ENCODE measurements at places on chromosomes 5 and 9.
A peak's percentile ranks its signal among the peaks of the same experiment; 100 is the strongest.

- no peak for DNase-seq
Observed at GRCh38 chr5:139757727-139758509, 37.7 kb upstream of the PSD2 start.

DNA sequence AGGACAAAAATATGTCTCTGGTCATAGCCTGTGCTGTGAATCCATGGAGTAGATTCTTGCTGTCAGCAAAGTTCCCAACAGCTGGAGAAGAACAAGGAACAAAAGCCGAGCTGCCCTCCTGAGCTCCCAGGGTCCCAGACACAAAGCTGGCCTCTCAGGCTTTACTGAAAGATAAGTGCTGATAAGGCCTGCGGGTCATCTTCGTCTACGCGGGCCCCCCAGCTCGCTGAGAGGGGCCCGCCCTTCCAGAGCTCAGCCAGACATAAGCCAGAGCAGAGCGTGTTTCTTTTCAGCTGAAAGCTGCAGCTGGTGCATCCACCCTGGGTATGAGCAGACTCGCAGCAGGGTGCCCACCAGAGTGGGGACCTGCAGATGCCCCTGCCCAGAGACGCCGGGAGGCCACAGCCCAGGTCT lies 84.7 kb downstream of the HSD17B3 start:
- no peak for DNase-seq

DNA sequence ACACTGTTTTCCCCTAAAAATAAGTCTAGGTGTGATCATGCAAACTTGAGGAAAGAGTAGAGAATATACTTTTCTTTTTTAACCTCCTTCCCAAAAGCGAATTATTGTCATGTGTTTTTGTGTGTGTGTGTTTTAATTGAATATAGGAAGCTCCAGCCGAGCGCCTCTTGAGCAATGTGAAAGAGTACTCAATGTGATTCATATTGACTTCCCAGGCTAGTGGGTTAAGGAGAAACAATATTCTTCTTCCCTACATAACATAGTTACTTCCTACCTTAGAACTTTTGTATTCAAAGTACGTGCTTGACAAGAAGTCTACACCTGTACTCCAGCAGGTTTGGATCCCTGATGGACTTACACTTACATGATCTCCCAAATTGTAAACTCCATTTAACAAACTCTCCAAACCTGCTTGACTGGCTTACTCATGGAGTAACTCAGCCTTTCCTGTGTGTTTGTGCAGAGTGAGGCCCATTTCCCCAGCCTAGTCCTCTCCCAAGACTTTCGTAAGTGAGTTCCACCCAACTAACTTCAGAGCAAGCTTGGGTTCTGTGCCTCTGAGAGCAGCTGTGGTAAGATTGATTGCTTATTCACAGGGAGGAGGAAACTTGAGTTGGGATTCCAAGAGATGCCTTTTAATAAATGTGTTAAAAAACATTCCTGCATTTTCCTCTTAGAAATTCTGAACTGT lies 9.3 kb downstream of the SLC28A3 start:
- DNase-seq = no peak

GRCh38 chr5:131368866-131369265 lies 105.0 kb downstream of the CDC42SE2 start:
- DNase-seq = no peak

DNA sequence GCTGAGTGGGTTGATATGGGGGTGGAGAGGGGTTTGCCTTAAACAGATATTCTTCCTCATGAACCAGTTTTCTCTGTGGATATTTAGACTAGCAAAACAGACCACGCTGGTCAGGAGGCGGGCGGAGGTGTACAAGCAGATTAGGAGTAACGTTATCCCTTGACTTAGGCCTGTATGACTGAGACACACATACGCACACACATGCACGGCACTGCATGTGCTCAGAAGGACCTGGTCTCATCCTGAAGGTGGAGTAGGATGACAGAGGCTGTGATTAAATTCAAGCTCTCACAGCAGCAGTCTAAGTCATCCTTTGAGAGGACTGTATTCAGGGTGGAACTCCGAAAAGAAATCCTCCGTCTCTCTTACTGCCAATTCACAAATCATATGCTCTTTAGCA lies 209.7 kb downstream of the DIRAS2 start:
- no peak for DNase-seq

DNA sequence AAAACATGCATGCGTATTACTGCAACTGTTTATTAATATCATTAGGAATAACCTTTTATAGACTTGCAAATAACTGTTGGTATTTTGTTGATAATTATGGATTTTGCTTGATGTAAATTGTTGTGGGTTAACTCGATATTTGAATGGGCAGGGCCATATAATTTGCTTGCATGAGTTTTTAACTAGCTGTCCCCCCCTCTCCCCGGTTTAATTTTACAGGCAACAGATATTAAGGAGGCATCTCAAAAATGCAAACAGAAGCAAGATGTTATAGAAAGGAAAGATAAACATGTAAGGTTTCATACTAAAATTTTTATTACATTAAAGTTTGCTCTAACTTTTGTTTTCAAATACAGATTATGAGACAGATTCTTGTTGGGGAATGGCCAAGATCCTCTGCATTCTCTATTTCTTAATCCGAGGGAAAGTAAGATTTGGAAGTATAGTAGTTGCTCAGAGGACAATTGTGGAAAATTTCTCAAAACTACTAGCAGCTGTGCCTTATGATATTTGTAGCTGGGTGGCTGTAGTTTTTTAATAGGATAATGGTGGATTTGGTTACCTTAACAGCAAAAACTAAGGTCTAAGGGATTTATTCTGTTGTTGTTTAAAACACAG lies 27.3 kb downstream of the SMC5 start:
- DNase-seq = no peak

GRCh38 chr9:6757132-6757455 lies 679 bp upstream of the KDM4C start:
- peak; percentile 56 for DNase-seq

- no peak for DNase-seq
Observed at GRCh38 chr5:29131285-29131684, 2062.2 kb upstream of the CDH6 start.

GRCh38 chr5:156271569-156271968 lies 55.4 kb upstream of the SGCD start:
- no peak for DNase-seq

- no peak for DNase-seq
Observed at GRCh38 chr5:88952996-88953643, 70.1 kb upstream of the MEF2C start.

- peak; percentile 37 for DNase-seq
Observed at GRCh38 chr5:39015743-39016586, 58.2 kb downstream of the RICTOR start.

DNA sequence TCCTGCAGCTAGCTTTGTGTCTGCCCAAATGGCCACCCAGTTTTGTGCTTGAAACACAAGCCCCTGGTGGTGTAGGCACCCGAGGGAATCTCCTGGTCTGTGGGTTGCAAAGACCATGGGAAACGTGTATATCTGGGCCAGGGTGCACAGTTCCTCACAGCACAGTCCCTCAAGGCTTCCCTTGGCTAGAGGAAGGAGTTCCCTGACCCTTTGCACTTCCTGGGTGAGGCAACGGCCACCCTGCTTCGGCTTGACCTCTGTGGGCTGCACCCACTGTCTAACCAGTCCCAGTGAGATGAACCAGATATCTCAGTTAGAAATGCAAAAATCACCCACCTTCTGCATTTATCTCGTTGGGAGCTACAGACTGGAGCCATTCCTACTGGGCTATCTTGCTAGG lies 865.0 kb upstream of the ACO1 start:
- no peak for DNase-seq

GRCh38 chr5:62547945-62548630 lies 30.5 kb upstream of the LRRC70 start:
- no peak for DNase-seq

DNA sequence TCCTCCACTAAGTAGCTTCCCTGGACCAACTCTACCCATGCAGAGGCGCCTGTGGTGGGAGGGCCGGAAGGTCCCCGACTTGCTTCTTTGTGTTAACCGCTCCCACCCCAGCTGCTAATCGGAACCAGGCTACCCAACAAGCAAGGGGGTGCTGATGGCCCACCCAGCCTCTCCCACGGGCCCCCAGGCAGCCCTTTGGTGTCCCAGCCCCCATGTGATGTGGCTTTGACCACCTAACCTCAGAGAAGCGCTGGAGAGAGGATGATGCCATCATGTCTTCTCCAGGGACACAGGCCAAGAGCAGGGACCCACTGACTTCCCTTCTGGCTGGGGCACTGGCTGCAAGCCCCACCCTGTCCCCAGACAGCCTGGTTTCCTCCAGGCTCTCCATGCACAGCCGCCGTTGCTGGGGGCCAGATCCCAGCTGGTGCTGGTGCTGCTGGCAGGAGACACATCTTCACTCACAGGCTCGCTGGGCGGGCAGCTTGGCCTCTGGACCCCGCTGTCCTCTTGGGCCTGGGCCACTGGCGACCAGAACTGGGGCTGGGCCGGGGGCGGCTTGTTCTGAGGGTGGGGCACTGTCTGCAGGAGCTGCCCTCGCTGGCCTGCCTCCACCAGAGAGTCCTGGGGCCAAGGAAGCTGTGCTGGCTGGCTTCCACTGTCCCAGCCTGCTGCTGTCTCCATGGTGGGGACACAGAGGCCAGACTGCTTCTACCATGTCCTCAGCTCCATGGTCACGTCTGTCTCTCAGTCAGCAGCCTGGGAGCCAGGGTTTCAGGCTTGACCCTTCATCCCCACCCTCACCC lies 27.8 kb downstream of the LAMC3 start:
- DNase-seq = no peak

- DNase-seq = no peak
Observed at GRCh38 chr9:116039312-116039711, 114.3 kb upstream of the PAPPA start.

GRCh38 chr9:35257986-35258659 lies 96.3 kb downstream of the UNC13B start:
- no peak for DNase-seq

- DNase-seq = no peak
Observed at GRCh38 chr5:68928617-68929302, 165.1 kb upstream of the SLC30A5 start.

GRCh38 chr5:35151146-35151920 lies 79.0 kb downstream of the PRLR start:
- DNase-seq = no peak

GRCh38 chr5:107319901-107320300 lies 350.8 kb downstream of the EFNA5 start:
- DNase-seq = no peak

DNA sequence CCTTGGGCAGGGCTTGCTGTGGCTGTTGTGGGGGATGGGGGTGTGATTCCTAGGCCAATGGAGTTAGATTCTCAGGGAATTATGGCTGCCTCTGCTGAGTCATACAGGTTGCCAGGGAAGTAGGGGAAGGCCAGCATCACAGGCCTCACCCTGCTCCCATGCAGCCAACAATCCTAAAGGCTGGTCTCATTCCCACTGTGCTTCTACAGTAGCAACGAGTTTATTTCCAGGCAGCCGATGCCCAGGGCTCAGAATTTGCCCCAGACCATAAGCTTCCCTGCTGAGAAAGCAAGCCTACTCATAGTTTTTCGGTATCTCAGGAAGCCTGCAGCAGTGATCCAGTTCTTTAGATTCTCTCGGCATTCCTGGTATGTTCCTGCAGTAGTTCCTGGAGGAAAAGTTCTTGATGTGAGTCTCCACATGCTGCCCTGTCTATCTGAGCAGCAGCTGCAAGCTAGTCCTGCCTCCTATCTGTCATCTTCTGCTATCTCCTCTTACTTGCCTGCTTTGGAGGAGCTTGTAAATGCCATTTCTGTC lies 59.3 kb upstream of the SELENOP start:
- DNase-seq = no peak

- no peak for DNase-seq
Observed at GRCh38 chr5:118007262-118007661, 981.1 kb downstream of the DTWD2 start.

DNA sequence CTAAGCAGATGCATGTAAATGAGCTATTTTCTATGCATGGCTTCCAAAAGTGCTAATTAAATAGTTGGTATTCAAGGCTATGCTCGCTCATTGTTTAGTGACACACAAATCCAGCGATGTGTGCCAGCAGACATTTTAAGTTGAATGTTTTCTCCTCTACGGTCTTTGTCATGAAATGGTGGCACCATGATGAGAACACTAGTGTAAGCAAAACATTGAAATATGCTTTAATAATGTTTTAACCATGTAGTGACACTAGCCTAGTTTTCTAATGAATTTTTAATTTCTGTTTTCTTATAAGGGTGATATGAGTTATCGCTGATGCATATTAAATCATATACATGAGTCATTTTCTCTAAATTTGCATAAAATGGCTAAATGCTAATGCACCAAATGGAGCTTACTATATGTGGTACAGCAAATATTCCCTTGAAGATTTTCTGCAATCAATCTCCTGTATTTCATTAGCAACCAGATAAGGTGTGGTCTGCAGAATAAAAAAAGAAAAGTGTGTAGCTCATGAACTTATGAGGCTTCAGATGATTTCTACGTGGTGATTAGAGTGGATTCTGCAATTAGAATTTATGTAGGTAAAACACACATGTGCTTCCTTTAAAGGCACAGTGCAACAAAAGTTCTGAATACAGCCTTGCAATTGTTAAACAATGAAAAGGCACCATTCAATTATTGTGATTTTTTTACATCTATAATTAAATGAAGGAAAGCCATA lies 226.6 kb downstream of the MEF2C start:
- DNase-seq = no peak

DNA sequence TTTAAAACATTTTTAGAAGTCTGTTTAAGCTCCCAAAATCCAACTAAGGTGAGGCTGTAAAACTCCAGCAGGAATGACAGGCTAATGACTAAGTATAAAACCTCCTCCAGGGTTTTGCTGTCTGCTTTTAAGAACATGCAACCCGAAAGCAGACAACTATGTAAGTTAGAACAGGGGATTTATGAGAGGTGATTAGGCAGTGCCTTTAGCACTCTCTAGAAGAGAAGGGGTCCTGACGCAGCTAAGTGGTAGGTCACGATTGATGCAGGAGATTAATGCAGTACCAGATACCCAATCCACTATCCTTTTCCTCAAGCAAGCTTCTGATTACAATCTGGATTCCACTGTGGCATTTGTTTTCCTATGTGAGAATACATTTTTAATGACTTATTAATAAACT lies 25.9 kb downstream of the HOMER1 start:
- no peak for DNase-seq

- DNase-seq = no peak
Observed at GRCh38 chr9:12748016-12748415, 26.8 kb upstream of the LURAP1L start.

DNA sequence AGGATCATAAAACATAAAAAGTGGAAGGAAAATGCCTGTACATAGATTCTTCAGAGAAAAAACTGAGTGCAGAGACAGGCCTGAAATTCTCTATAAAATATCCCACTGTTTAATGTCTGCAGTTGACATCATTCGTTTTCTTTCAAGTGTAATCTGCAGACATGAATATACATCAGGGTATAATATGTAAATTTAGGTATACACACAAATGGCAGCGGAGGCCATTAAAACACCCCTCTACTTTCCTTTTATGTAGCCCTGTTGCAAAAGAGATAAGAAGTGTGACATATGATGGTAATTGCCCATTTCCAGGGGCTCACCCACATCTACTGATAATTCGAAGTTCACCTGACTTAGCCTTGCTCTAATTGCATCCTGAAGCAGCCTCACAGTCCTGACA lies 164.3 kb downstream of the SLC24A2 start:
- no peak for DNase-seq

GRCh38 chr5:173857234-173857633 lies 30.9 kb upstream of the CPEB4 start:
- DNase-seq = no peak

GRCh38 chr9:112140936-112141335 lies 34.2 kb downstream of the SUSD1 start:
- DNase-seq = no peak
